Daoy (cell line): ENCODE measurements at places on chromosomes 1 and 21.

DNA sequence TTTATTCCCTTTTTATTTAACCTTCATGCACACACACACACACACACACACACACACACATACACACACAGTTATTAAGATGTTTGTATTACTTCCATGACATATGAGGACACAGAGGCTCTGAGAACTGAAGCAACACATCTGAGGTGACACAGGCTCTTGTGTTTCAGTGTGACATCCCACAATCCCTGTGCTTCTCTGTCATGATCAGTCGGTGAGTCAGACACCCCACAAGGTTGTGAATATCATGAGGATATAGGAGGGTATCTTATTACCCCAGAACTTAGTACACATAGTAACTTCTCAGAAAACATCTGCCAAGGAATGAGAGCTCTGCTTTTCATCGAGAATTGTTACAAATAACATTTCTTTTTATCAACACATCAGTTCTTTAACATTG, 459.3 kb downstream of the PLPP3 start:
- peak; percentile 59 for DNase-seq

- no peak for DNase-seq
Observed at GRCh38 chr1:171160639-171161354, 24.3 kb upstream of the FMO2 start.

DNA sequence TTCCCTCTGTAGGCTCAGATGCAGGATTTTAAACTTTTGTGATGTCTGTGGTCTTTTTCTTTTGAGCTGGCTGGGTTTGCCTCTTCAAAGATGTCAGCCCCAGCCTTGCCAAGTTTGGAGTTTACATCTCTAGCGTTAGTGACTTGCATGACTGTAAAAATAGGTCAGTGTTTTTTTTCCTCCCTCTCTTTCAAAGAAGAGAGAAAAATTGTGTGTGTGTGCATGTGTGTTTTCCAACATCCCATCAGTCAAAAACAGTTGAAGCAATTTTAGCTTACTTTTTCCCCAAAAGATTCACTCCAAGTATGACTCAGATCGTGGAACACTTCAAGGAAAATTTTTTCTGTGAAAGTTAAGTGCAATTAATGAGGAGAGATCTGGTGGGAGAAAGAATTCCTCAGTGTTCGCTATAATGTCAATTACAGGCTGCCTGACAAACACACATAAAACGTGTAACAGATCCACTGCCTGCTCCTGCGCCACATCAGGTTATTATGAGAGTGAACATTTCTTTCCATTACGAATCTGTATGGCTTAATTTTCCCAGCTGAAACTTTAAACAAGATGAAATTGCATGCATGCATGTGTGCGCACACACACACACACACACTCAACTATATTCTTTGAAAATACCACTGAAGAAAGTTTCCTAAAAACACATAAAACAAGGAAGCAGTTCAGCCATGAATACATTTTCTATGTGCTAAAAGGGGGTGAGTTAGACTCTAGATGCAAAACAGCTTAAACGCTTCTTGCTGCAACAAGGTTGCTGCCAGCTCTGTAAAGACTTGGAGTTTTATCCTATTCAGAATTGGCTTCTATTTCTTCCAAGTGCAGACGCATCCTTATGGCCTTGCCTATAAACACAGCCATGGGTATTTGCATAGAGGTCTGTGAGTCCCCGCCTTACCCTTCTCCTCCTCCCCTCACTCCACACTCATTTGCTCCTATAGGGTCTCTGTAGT, 55.5 kb downstream of the TLR5 start:
- no peak for DNase-seq

- no peak for DNase-seq
Observed at GRCh38 chr1:232111611-232112010, 485.0 kb downstream of the DISC1 start.

DNA sequence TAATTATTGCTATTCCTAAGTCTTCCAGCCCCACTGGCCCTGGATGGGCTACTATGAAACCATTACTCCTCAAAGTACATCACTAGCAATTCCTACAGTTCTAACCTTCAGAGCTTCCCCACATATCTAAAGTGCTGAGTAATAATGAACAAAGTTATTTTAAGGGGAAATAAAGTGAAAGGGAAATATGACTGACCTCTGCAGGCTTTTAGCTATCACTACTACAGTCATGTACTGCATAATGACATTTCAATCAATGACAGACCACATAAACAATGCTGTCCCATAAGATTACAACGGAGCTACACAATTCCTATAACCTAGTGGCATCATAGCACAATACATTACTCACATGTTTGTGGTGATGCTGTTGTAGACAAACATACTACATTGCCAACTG, 32.5 kb upstream of the ASPM start:
- no peak for DNase-seq

GRCh38 chr1:76260279-76260678, 185.7 kb downstream of the ST6GALNAC3 start:
- DNase-seq = no peak

GRCh38 chr1:101165532-101165931, 71.3 kb upstream of the S1PR1 start:
- no peak for DNase-seq

DNA sequence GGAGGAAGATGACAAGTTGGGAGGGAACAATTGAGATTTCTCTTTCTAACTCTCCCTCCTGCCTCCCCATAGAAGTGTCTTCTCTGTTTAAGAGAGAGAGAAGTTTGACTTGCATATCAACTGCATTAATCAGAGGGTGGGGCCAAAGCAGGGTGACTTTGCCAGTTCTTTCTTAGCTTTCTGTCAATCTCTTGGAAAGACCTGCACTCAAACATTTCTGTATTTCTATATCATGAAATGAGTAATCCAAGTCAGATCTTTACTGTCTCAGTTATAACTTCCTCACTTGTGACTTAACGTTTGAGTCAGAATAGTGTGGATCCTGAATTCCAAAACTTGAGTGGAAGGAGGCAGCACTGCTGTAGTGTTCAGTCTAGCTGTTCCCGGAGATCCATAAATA, 180.8 kb upstream of the KCNK2 start:
- DNase-seq = peak; percentile 32

DNA sequence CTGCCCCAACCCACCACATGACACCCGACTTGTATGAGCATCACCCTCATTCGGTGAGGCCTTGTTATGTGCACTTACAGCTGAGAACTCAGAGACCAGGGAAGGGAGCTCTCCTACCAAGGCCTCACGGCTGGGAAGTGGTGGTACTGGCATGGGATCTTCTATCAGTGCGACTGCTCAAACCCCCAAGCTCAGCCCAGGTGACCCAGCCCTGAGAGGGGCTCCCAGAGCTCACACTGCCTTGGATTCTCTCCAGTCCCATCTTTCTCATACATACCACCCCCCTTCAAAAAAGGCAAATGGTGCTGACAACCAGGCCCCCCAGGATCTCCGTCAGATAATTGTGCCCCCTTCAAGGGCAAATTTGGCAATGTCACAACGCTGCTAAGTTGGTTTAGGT, 777 bp upstream of the PLA2G2F start:
- DNase-seq = no peak

DNA sequence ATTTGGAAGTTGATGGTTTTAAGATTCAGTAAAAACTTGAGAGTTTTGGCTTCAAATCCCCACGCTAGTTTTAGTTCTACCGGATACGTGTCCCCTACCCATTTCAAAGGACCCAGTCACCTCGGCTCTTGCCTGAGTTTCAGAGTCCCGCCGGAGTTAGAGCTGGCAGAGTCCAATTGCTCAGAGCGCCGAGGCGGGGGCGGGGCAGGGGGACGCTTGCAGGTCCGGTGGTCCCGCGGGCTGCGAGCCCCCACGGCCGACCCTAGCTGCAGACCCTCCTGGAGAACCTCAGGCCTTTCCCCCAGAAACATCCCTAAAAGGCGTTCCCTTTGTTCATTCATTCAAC, 765 bp upstream of the VPS45 start:
- no peak for DNase-seq

- DNase-seq = no peak
Observed at GRCh38 chr1:21681426-21681825, 12.3 kb upstream of the RAP1GAP start.

DNA sequence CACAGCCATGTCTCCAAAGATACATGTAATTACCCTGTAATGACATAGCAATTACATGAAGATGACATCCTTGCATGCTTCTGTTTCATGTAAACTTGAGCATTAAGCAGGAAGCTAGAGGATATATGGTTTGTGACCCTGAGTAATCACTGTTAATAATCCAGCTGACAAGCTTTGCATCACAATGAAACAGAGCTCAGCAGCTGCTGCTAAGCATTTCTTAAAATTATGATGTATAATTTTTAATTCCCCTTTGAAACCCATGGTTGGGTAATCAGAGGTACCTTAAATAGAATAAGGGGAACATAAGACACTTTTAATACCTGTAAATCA, 293.5 kb downstream of the NTNG1 start:
- DNase-seq = no peak

- peak; percentile 45 for DNase-seq
Observed at GRCh38 chr1:2554621-2555387, 1.4 kb upstream of the TNFRSF14 start.

DNA sequence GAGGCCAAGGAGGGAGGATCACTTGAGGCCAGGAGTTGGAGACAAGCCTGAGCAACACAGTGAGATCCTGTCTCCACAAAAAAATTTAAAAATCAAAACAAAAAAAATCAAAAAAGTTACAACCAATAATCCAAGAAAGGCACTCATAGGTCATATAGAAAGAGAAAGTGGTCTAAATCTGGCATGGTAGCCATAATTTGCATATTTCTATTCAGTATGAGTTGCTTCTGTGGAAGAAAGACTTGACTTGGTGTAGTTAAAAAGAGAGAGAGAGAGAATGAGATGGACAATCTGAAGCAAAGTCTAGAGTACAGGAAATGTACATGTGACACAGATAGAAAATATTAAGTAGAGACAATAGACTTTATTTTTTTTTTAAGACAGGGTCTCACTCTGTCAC, 22.5 kb downstream of the JMJD4 start:
- DNase-seq = no peak

DNA sequence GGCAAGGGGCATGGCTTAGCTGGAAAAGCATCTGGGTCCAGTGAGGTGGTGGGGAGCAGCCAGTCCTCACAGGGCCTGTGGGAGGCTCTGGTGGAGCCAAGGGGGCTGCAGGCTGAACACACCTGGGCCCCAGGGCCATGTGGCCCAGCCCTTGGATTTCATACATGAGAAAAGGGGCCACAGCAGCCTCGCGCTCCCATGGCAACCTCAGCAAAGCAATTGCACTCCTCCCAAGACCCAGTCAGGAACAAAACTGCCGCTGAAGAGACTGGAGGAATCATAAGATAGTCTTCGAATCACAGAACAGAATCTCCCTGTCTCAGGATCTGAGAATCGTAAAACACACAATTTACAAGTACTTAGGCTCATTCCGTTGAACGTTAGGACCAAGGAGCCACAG, 24.6 kb downstream of the LRP8 start:
- DNase-seq = no peak

DNA sequence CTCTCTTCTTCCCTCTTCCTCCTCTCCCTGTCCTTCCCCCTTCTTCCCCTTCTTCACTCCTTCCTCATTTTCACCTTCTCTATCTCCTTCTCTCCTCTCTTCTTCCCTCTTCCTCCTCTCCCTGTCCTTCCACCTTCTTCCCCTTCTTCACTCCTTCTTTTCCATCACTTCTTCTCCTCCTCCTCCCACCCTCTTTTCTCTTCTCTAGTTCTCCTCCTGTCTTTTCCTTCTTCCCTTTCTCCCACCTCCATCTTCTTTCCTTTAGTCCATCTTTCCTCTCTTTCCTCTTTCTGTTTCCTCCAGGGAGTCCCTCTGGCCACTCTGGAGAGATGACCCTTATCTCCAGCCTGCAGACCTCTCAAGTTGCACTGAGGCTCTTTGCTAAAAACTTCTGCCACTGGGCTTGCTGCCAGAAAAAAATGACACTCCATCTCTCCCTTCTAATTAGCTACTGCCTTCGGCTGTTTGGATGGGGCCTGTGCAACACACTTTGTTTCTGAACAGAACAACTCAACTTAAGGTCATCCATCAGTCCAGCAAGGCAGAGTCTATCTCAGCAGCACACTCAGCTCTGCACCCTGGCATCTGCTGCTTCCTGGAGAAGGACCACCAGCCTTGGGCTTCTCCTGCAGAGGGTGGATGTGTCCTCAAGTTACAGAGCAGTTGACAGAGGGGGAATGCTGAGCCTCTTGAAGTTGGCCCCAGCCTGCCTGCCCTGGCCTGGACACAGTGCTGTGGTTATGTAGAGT, 538.8 kb downstream of the MATN1 start:
- DNase-seq = no peak

DNA sequence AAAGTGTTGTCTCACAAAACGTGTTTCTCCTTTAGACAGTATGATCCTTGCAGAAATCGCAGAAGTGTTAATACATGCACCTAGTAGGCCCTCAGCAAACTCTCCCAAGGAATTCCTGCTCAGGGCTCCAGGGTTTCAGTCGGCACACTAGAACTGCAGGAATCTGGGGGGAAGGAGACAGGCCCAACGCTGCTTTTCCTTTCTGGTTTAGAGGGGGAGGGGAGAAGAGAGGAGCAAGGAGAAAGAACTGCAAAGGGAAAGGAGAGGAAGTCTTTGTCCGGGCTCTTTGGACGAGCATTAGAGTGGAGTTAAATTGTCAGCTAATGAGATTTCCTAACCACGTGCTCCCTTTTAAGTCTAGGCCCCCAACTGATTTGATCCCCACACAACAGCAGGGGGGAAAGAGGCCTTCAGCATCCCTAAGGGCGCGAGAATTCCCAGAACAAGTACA, 103.7 kb upstream of the SOD1 start:
- no peak for DNase-seq

- DNase-seq = peak; percentile 76
Observed at GRCh38 chr1:81703391-81703755, 97.4 kb upstream of the ADGRL2 start.
